T-helper 2 cell (primary cell): ENCODE measurements at places on chromosomes 6 and 20.

GRCh38 chr6:2979819-2980464, 8.6 kb upstream of the SERPINB6 start:
- no peak for DNase-seq

- DNase-seq, result no peak
These were observed 663.3 kb downstream of the RFPL4B start for GRCh38 chr6:113010196-113010989.

DNA sequence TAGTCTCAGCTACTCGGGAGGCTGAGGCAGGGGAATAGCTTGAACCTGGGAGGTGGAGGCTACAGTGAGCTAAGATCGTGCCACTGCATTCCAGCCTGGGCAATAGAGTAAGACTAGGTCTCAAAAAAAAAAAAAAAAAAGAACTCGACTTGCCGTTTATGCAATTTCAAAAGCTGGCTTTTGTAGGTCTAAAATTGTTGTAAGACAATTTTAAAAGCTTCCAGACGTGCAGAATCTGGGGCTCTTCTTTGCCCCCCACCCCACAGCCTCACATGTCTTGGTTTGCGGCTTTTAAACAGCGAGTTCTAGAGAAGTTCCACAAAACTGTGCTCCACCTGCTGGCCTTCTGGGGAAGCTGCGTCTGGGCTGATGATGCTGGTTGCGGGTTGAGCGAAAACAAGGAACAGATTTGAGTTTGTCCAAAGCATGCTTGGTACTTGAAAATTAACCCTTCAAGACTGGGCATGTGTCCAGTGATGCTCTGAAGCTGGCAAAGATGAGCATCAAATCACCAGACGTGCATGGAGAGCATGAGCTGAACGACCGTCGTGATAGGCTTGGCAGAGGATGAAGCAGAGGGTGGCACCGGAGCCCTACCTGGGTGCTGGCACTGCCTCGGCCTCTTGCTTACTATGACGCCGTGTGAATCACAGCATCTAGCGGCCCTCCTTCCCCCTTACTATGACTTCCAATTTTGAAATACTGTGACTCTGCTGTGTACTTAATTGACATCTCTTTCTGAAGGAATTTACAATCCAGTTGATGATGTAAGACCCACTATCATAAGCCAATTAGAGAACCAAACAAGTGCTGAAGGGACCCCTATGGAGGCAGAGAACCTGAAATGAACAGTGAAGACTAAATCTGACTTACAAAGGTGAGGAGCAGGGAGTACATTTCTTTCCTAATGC, 171.4 kb downstream of the GMPR start:
- peak; percentile 26 for DNase-seq

GRCh38 chr6:55277646-55278045, 49.6 kb upstream of the GFRAL start:
- DNase-seq, result no peak

- no peak for DNase-seq
These were observed 23.7 kb upstream of the TSHZ2 start for GRCh38 chr20:52948491-52948890.

GRCh38 chr6:36444470-36444869, 1.7 kb downstream of the KCTD20 start:
- no peak for DNase-seq

GRCh38 chr6:37406726-37407341, 26.2 kb upstream of the CMTR1 start:
- DNase-seq, result no peak

- no peak for DNase-seq
These were observed 278.0 kb upstream of the CDH4 start for GRCh38 chr20:60974022-60974421.

DNA sequence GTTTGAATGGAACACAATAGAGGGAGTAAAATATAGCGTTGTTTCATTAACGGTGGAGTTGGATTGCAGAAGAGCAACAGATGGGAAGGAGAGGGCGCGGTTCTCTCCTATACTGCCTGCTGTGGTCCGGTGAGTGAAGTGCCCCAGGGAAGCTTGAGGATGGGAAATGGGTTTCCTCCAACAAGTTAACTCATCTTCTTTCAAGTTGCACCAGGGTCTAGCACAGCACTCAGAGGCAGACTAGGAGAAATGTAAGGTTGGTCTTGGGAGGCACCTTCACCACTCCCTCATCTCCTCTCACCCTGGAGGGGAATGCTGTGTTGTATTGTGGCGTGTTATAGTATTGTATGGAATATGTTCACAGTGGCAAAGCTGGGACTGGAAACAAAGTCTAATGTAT, 96.9 kb upstream of the SLC24A3 start:
- DNase-seq, result no peak

GRCh38 chr6:136696238-136696637, 96.0 kb downstream of the MAP3K5 start:
- no peak for DNase-seq
